Activated CD4-positive, alpha-beta T cell treated with anti-CD3 and anti-CD28 coated beads, Interleukin-2, amount 10 ng/mL, durations not matched to agents 7 days and 5 days (primary cell): ENCODE measurements at places on chromosomes 11 and 22.
A peak's percentile ranks its signal among the peaks of the same experiment; 100 is the strongest.

DNA sequence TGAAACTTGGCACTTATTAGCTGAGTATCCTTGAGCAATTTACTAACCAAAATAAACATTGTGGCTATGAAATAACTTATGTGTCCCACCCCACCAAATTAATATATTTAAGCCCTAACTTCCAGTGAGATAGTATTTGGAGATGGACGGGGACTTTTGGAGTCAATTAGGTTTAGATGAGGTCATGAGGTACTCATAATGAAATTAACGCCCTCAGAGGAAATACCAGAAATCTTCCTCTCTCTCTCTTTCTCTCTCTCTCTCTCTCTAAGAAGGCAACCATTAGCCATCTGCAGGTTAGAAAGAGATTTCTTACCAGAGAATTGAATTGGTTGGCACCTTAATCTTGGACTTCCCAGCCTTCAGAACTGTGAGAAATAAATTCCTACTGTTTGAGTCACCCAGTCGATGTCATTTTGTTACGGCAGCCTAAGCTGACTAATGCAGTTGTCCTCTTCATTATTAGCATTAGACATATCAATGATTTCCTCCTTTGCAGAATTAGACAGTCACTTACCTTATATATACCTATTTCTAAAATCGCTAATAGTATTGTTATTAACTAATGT lies 1284.0 kb downstream of the FAM181B start:
- DNase-seq = no peak

DNA sequence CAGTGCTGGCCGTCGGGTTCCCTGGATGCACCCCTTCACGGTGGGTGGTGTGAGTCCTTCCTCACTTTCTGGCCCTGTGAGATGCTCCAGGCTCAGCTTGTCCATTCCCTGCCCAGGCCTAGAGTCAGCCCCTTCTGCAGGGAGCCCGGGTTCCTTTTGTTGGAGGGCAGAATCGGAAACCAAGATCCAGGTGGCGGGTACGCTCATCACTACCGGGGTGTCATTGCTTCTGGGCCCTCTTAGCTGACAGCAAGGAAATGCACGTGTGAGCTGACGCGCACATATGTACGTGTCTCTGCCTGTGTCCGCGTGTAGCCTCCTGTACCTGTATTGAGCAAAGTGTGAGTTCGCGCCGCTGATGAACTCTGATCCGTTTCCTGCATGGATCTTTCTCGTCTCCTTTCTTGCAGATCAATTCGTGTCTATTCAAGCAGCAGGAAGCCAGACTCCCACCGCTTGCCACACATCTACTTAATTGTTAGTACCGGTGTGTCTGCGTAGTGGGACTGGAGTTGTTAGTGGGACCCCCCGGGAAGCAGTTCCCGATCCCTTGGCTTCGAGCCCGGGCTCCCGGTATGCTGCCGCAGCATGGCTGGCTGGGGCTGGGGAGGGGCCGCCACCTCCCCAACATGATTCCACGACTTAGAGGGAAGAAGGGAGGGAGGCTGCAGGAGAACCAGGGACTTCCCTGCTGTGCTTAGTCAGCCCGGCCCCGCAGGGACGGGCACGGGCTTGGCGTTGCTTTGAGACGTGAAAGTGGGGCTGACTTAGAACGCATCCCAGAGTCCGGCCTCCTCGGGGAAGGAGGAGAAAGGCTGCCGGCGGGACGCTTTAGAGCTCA lies 35.9 kb upstream of the GRAMD4 start:
- no peak for DNase-seq

GRCh38 chr22:42171946-42172719 lies 41.5 kb upstream of the CYP2D6 start:
- no peak for DNase-seq

- DNase-seq = no peak
These were observed 3.2 kb upstream of the NRXN2 start for GRCh38 chr11:64726211-64726641.

DNA sequence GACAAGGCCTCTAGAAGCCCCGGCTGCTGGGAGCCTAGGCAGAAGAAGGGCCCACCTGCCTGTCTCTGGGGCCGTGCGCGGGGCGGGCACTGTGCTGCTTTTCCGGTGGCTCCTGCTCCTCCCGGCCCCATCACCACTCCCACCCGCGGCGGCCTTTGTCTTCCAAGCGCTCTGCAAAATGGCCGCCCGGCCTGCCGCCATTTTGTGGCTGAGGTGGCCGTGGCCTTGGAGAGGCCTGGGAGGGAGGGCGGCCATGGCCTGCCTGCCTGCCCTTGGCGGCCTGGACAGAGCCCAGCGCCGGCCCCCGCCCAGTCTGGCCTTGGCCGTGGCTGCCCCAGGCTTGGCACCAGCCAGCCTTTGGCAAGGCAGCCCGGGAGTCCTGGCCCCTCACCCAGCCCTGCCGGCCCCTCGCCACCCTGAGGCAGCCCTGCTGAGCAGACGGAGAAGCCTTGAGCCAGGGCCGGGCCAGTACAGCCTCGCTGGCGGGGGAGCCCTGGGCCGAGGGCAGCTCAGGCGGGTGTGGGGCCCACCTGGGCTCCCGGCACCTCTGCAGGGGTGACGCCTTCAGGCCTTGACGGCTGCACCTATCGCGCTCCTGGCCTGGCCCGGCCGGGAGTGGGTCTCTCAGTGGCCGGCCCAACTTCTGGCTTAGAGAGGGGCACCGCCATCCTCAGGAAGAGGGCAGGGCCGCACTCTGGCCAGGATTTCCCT lies 46.0 kb upstream of the PPARA start:
- no peak for DNase-seq

DNA sequence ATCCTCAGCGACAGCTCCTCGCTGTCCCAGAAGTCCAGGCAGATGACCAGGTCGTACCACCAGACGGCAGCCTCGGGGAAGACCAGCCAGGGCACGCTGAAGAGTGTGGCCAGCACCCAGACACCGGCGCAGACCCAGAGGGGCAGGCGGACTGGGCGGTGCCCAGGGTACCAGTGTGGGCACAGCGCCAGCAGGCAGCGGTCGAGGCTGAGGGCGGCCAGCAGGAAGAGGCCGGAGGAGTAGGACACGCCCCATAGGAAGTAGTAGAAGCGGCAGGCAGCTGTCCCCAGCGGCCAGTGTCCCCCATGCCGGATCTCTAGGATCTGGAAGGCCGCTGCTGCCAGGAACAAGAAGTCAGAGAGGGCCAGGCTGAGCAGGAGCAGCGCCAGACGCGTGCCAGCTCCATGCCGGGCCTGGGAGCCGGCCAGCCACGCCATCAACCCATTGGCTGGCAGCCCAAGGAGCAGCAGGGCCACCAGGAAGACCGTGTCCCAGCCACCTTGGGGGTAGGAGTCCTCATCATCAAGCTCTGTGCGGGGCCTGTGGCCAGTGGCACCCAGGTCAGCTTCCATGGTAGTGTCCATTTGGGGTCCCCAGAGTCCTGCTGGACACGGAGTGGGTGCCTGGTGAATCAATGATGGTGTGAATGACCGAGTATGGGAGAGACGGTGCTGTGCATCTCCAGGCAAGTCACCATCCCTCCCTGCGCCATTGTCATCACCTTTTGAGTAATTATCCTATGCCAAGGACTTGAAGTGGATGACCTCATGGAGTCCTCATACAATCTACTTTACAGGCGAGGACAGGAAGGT lies at the start of gene GPR152:
Gene GPR152 (minus strand): TSS at position 589 of the 812 bp plus-strand sequence. CDS start 5 bp downstream, at position 584.
- no peak for DNase-seq

GRCh38 chr11:86615487-86615886 lies 56.9 kb downstream of the ME3 start:
- DNase-seq = no peak

- no peak for DNase-seq
These were observed 546.5 kb upstream of the ANO5 start for GRCh38 chr11:21646351-21646750.

GRCh38 chr11:13862845-13863392 lies 99.6 kb upstream of the SPON1 start:
- no peak for DNase-seq

DNA sequence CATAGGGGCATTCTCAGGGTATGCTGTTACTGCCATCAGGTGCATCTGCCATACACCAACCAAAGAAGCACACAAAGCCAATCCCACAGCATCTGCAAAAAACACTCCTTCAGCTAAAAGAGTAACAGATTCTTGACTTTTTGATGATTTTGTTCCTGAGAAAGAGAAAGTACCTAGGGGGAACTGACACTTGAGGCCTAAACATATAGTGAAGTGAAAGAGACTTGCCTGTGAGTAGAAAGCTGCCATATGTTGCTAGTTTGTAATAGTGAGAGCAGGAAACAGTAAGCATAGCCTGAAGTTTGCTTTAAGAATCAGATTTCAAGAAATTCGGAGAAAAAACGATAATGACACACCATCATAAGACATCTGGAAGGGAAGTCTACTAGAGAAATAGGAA lies 97.9 kb upstream of the CTSC start:
- DNase-seq = no peak

GRCh38 chr11:9073466-9074225 lies 17.8 kb downstream of the SCUBE2 start:
- no peak for DNase-seq

DNA sequence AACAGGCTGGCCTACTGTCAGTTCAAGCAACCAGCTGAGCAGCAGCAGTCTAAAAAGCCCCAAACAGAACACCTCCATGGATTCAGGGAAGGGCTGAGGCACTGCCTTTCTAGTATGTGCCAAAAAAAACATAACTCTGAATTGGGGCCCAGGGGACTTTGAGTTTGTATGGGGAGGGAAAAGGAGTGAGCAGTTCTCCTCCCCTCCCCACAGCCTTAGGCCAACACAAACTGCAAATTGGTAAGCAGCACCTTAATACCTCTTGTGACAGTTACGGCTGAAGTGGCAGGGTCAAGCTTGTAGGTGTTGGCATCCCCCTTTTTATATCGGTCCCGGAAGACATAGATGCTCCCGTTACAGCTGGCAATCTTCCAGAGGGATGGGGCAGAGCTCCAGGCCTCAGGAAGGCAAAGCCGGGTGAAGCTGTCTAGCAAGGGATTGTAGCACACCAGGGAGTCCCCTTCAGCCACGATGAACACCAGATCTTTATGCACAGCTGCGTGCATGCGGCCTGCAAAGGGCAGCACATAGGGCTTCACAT lies 6.0 kb downstream of the KBTBD4 start:
- DNase-seq = no peak

- no peak for DNase-seq
These were observed 58.9 kb downstream of the FLRT1 start for GRCh38 chr11:64094463-64095260.

GRCh38 chr11:84714316-84714780 lies 912.8 kb downstream of the DLG2 start:
- peak; percentile 78 for DNase-seq

DNA sequence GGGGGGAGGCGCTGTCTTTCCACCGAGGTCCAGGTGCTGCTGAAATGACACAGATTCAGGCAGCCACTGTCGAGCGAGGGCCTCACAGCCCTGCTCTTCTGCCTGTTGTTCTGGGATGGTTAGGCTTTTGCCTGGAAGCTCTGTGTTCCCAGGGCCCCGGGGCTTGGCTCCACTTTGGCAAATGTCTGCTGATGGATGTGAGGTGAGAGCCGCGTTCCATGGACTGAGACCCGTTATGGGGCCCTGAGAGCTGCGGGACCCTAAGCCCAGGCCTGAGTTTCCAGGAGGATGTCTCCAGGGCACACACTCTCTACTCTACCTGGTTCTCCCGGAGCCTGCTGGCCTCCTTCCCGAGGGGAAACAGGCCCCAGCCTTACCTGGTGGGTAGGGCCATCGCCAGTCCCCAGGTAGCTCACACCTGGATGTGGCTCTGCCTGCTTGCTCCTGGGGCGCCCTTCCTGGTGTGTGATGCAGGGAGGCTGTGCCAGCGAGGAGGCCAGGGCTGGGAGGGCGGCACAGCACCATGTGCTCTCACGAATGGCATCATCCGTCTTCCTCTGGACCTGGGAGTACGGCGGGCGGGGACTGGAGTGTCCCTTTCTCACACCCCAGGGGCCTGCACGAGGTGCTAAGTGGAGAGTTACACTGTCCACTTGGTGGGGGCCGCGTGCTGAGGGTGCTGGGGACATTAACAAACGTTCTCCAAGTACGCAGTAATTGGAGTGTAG lies 435.5 kb downstream of the TBC1D22A start:
- no peak for DNase-seq

DNA sequence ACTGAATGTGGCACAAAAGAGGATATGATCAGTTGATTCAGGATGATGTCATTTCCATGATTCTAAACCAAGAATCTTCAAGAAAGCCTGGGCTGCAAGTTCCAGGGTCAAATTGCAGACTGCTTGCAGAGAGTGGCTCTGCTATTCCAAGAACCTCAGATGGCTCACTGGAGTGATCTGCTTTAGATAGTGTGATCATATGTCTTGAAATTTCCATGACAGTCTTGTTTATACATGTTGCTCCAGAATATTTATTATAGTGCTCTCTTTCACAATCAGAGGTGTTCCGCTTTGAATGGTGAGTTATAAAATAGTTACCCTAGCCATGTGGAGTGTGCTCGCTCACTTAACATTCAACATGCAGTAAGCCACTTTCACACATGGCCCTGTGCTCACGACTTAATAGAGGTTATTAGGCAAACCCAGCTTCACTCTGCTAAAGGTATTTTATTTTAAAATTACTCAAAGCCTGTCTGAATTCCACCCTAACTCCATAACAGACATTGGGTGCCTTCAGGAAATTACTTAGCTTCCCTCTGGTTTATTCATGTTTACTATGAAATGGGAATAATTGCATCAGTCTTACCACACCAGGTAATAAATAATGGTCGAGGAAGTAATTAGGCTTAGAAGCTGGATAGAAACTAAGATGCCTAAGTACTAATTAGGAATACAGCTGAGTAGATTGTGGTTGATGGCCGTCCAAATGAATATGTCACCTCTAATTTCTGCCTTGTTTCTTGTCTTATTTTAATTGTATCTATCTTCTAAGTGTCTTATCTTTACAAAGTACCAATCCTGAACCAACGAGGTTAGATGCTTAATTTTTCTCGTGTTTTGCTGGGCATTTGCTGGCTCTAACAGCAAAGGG lies 187.9 kb downstream of the ETS1 start:
- no peak for DNase-seq

- DNase-seq = no peak
These were observed 1263.2 kb downstream of the FAM181B start for GRCh38 chr11:81470446-81470845.

DNA sequence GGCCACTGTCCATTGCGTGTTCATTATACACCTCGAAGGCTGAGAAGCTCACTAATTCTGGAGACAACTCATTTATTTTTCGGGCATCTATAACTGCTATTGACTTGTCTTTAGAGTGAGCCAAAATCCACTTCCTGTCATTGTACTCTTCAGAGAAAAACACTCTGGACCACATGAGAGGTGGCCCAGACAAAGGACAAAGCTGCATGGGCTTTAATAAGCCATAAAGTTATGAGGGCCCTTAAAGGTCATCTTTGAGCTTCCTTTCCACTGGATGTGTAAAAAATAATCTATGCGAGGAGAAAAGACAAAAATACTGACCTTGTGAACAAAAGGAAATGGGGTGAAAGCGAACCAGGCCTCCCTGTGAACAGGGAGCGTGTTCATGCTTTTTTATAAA lies 63.5 kb upstream of the ZC3H12C start:
- no peak for DNase-seq

GRCh38 chr11:69912161-69912910 lies 93.1 kb upstream of the FGF3 start:
- no peak for DNase-seq

- no peak for DNase-seq
These were observed 38.4 kb downstream of the GRK3 start for GRCh38 chr22:25602916-25603315.

GRCh38 chr22:28716686-28717085 lies 24.9 kb downstream of the CHEK2 start:
- DNase-seq = no peak

- DNase-seq = no peak
These were observed 60.4 kb downstream of the SBF2 start for GRCh38 chr11:10233581-10233980.

GRCh38 chr11:85756401-85757200 lies 54.3 kb downstream of the SYTL2 start:
- DNase-seq = peak; percentile 55
